ENCODE measurements at places on chromosomes 5 and 9. TPM values are rescaled to one million over a fixed set of nuclear protein-coding genes. Genes with fewer than 3 reads are reported as not detected.

PCDHGA5 gene
- 8.7 TPM for total RNA-seq

CDC23 gene
- 49.3 TPM for total RNA-seq

TMC1 gene
- 0.41 TPM for total RNA-seq

CCL27 gene
- total RNA-seq, result not detected

OTP gene
- total RNA-seq, result not detected

FOXD4L5 gene
- total RNA-seq, result 0.06 TPM

NR4A3 gene
- 4.3 TPM for total RNA-seq

PCDHA3 gene
- total RNA-seq, result 0.64 TPM

MOCS2 gene
- total RNA-seq, result 25.1 TPM

WDR38 gene
- not detected for total RNA-seq

PCDHGA7 gene
- total RNA-seq, result 8.0 TPM

SLC45A2 gene
- total RNA-seq, result 0.23 TPM

C6 gene
- total RNA-seq, result 0.88 TPM

ARL14EPL gene
- not detected for total RNA-seq

FAM78A gene
- 10.6 TPM for total RNA-seq

GPR150 gene
- not detected for total RNA-seq

Measured in metanephros (tissue), 2 donors.